MCF 10A (cell line): ENCODE measurements at places on chromosomes 3 and 15. TPM values are rescaled to one million over a fixed set of nuclear protein-coding genes. Genes with fewer than 3 reads are reported as not detected.

Gene AP3B2
- total RNA-seq = 6.1 and 7.5 TPM in 2 replicates

Gene DPPA2
- not detected in 2 replicates for total RNA-seq

Gene CYP11A1
- total RNA-seq = not detected in 2 replicates

Gene KIF9
- 6.7 and 9.5 TPM in 2 replicates for total RNA-seq

Gene DHFR2
- 3.4 and 5.0 TPM in 2 replicates for total RNA-seq

Gene CCR9
- not detected in 2 replicates for total RNA-seq

Gene C3orf52
- total RNA-seq = 10.4 and 16.1 TPM in 2 replicates

DNA sequence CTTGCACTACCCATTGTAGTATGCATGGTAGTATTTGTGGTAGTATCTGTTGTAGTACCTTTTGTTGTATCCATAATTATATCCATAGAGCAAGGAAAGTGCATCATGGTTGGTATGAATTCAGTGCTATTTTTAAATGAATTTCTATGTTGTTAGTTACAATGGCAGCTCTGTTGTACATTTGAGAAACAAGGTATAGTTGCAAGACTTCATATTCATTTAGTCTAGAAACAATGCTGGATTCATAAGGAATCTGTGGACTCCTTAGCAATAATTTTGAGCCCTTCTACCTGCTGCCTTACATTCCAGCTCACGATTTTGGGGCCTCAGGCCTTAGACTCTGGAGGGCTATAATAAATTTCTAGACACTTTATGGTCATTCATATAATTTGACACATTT lies 141.8 kb downstream of the FAM43A start:
- no peak for DNase-seq
- H3K4me1 ChIP-seq = peaks cover 7% of the 10 kb centered on the region

DNA sequence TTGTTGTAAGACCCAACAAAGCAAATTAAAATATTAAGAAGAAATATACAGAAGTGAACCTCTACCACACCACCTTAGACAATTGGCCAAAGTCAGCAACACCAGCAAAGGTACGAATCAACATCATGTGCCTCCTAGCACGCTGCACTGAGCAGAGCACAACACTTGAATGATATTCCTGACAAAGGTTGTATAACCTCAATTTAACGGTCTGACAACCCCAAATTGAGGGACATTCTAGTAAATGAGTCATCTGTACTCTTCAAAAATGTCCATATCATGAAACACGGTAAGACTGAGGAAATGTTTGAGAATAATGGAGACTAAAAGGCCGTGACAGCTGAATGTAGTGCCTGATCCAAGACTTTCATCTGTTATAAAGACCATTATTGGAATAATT lies 41.3 kb upstream of the TNFSF10 start:
- peaks cover 32% of the 10 kb centered on the region for H3K4me1 ChIP-seq
- H3K27ac ChIP-seq = no peak overlapping the region
- peaks cover 17% of the 10 kb centered on the region for H3K36me3 ChIP-seq
- no peak for DNase-seq
- no peaks in the 10 kb centered on the region for H3K27me3 ChIP-seq

DNA sequence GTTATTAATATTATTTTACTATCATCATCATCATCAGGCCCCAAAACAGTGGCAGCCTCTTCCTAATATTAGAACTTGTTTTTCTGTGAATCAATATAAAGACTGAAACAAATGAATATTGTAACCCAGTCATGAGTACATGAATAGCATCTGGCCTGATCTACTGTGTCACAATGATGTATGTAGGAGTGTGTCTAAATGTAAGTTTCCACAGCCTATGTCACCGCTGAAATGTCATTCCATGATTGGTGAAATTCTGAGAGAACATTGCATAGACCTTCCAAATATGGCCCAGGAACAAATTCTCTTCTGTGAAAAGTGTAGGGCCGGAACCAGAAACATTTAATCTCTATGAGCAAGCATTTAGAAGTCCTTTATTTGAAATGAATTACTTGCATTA lies 20.6 kb upstream of the C3orf49 start:
- no peaks in the 10 kb centered on the region for H3K4me1 ChIP-seq
- DNase-seq = no peak
- no peaks in the 10 kb centered on the region for H3K36me3 ChIP-seq

DNA sequence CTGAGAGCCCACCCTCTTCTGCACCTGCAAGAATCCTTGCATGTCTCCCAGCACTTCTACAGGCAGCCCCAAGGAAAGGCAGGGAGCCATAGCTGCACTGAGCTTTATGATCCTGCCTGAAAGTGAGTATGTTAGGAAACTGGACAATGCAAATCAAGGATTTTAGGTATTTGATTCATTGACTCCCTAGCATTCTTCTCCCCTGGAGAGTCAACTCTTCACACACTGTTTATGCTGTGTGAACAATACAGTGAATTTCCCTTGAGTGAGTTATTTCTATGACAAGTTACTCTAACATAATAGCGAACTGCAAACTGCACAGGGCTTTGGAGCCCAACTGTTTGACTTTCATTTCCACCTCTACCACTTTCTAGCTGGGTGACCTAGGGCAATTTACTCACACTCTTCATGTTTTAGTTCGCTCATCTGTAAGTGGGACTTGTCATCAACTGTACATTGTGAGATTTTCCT lies 96.0 kb upstream of the PHLDB2 start:
- no peaks in the 10 kb centered on the region for H3K27me3 ChIP-seq
- peaks cover 6% of the 10 kb centered on the region for H3K36me3 ChIP-seq
- H3K4me1 ChIP-seq = peaks cover 36% of the 10 kb centered on the region
- no peak overlapping the region for H3K4me3 ChIP-seq
- DNase-seq = no peak
- H3K27ac ChIP-seq = peak overlapping the region; percentile 20

GRCh38 chr3:154015307-154015706 lies 105.9 kb upstream of the ARHGEF26 start:
- DNase-seq = peak; percentile 34
- no peak overlapping the region for H3K27ac ChIP-seq
- no peaks in the 10 kb centered on the region for H3K36me3 ChIP-seq
- no peaks in the 10 kb centered on the region for H3K27me3 ChIP-seq
- H3K4me1 ChIP-seq = no peaks in the 10 kb centered on the region
- H3K4me3 ChIP-seq = no peak overlapping the region

- DNase-seq = peak; percentile 74
- H3K4me3 ChIP-seq = peak overlapping the region; percentile 78
- H3K27me3 ChIP-seq = peaks cover 10% of the 10 kb centered on the region
- H3K27ac ChIP-seq = peak overlapping the region; percentile 71
- no peaks in the 10 kb centered on the region for H3K36me3 ChIP-seq
These were observed 542 bp downstream of the INKA1 start for GRCh38 chr3:49803465-49804140.

- peaks cover 11% of the 10 kb centered on the region for H3K4me1 ChIP-seq
- H3K36me3 ChIP-seq = no peaks in the 10 kb centered on the region
- no peak for DNase-seq
- H3K4me3 ChIP-seq = no peak overlapping the region
- H3K27ac ChIP-seq = no peak overlapping the region
These were observed 30.8 kb upstream of the SLC41A3 start for GRCh38 chr3:126114443-126115386.

- no peak overlapping the region for H3K4me3 ChIP-seq
- DNase-seq = no peak
- H3K4me1 ChIP-seq = peaks cover 6% of the 10 kb centered on the region
- no peaks in the 10 kb centered on the region for H3K27me3 ChIP-seq
- H3K36me3 ChIP-seq = no peaks in the 10 kb centered on the region
These were observed 77.6 kb downstream of the POLR2M start for GRCh38 chr15:57784081-57784511.

DNA sequence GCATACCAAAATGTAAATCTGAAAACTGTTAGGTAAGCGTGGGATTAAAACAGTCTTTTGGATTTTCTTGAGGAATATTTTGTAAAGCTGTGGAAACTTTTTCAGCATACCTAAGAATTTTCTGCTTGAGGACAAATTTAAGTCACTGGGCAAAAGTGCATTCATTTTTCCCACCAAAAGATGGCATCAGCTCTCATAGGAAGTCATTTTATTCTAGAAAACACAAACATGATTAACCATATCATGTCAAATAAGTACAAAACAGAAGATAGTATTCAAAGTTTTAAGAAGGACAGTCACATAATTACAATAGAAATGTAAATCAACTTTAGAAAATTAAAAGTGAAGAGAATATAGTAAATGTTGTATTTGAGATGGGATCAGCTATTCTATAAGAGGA lies 63.5 kb downstream of the SLC49A4 start:
- peak; percentile 37 for DNase-seq
- no peak overlapping the region for H3K4me3 ChIP-seq
- H3K36me3 ChIP-seq = peaks cover 19% of the 10 kb centered on the region
- H3K27me3 ChIP-seq = no peaks in the 10 kb centered on the region
- no peak overlapping the region for H3K27ac ChIP-seq

- H3K36me3 ChIP-seq = no peaks in the 10 kb centered on the region
- DNase-seq = peak; percentile 26
- no peaks in the 10 kb centered on the region for H3K27me3 ChIP-seq
- peaks cover 7% of the 10 kb centered on the region for H3K4me1 ChIP-seq
These were observed 47.5 kb upstream of the SLC9A9 start for GRCh38 chr3:143895805-143896204.

DNA sequence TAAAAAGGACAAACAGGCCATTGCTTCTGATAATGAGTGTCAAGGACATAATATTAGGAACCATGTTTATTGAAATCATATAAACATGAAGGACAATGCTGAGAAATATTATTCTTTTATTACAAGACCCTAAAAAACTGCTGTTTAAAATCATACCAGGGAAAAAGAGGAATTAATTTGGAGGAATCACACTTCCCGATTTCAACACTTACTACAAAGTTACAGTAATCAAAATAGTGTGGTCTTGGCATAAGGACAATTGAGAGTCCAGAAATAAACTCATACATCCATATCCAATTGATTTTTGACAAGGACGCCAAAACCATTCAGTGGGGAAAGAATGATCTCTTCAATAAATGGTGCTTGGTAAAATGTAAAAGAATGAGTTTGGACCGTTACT lies 13.0 kb downstream of the CYP1A1 start:
- H3K27ac ChIP-seq = no peak overlapping the region
- H3K4me1 ChIP-seq = peaks cover 4% of the 10 kb centered on the region
- no peak for DNase-seq
- peaks cover 19% of the 10 kb centered on the region for H3K27me3 ChIP-seq
- H3K4me3 ChIP-seq = no peak overlapping the region
- no peaks in the 10 kb centered on the region for H3K36me3 ChIP-seq

DNA sequence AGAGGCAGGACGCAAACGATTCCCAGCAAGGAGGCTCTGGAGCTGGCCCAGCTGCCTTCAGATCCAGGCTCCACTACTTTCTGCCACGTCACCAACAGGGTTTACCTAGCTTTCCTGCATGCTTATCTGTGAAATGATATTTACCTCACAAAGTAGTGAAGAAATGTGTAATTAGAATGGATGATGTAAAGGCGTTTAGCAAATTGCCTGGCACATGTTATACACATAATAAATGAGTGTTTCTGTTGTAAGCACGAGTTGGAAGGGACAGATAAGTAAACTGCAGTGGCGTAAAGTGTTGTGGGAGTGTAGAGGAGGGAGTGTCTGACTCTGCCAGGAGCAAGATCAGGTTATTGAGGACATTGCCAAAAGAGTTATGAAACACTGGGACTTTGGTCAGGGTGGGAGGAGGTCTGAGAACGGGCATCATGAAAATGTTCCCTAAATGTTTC lies 3.5 kb upstream of the CHAC1 start:
- peak; percentile 40 for DNase-seq
- peaks cover 13% of the 10 kb centered on the region for H3K4me1 ChIP-seq
- no peaks in the 10 kb centered on the region for H3K27me3 ChIP-seq
- no peak overlapping the region for H3K4me3 ChIP-seq
- H3K27ac ChIP-seq = no peak overlapping the region

- no peaks in the 10 kb centered on the region for H3K4me1 ChIP-seq
- H3K27ac ChIP-seq = no peak overlapping the region
- H3K27me3 ChIP-seq = peaks cover 87% of the 10 kb centered on the region
- no peaks in the 10 kb centered on the region for H3K36me3 ChIP-seq
- no peak overlapping the region for H3K4me3 ChIP-seq
These were observed 467.7 kb downstream of the FGF12 start for GRCh38 chr3:192259661-192260060.

DNA sequence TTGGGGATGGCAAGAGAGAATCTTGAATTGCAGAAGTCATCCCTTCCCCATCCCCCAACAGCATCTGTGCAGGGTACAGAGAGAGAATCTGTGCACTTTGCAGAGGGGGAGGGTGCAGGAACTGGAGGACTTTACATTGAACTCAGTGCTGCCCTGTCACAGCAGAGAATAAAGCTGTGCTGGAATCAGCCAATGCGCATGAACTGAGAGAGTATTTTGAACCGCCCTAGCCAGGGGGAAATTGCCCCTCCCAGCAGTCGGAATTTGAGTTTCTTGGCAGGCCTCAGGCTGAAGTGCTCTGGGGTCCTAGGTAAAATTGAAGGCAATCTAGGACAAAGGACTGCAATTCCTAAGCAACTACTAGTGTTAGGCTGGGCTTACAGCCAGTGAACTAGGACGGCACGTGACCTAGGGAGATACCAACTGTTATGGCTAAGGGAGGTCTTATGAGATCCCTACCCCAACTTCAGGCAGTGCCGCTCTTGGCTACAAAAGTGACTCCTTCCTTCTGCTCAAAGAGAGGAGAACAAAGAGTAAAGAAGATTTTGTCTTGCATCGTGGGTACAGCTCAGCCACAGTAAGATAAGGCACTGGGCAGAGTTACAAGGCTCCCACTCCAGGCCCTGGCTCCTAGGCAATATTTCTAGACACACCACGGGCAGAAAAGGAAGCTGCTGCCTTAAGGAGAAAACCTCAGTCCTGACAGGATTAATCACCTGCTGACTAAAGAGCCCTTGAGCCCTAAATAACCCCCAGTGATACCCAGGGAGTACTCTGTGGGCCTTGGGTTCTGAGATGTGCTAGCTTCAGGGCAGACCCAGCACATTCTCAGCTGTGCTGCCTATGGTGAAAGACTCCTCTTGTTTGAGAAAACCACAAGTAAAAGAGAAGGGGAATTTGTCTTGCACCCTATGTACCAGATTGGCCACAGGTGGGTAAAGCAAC lies 300.5 kb upstream of the ALCAM start:
- DNase-seq = no peak
- no peak overlapping the region for H3K27ac ChIP-seq
- no peaks in the 10 kb centered on the region for H3K27me3 ChIP-seq

DNA sequence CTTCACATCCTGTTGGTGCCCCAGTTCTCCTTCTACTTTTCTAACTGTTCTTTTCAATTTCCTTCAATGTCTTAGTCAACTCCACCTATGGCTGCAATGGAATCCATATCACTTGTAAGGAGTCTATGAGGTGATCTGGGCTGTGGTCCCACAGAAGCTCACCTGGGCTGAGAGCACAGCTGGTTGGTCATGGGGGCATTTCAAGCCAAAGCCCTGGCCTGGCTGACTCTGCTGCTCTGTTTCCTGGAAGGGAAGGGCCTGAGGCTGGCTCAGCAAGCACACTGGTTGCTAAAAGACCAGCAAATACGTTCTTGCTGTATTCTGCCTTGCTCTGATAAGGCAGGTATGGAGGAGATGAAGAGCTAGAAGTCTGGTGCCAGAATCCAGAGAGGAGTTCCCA lies 29.0 kb downstream of the AMOTL2 start:
- H3K4me3 ChIP-seq = no peak overlapping the region
- no peaks in the 10 kb centered on the region for H3K27me3 ChIP-seq
- H3K4me1 ChIP-seq = peaks cover 30% of the 10 kb centered on the region
- peak overlapping the region; percentile 36 for H3K27ac ChIP-seq
- peaks cover 17% of the 10 kb centered on the region for H3K36me3 ChIP-seq

DNA sequence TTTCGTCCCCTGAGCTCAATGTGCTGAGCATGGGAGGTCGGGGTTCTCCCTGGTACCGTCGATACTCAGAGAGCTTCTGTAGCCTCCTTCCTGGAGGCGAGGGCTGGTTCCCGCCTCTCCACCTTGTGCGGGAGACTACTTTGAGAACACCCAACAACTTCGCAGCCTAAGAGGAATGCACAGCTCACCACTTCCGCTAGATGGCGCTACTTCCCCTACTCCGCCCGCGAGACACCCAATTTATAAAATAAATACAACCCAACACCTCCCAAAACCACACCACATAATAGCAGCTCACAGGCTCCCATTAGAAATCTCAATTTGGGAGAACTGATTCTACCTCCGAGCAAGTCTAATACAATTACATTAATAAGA lies 1.2 kb downstream of the RGMA start:
- no peaks in the 10 kb centered on the region for H3K4me1 ChIP-seq
- H3K4me3 ChIP-seq = peak overlapping the region; percentile 69
- DNase-seq = peak; percentile 80
- no peaks in the 10 kb centered on the region for H3K36me3 ChIP-seq
